ENCODE measurements at places on chromosomes 13 and 19.
A peak's percentile ranks its signal among the peaks of the same experiment; 100 is the strongest.

- no peak for DNase-seq
Measured at GRCh38 chr13:113616991-113617749, 32.6 kb downstream of the TFDP1 start.

DNA sequence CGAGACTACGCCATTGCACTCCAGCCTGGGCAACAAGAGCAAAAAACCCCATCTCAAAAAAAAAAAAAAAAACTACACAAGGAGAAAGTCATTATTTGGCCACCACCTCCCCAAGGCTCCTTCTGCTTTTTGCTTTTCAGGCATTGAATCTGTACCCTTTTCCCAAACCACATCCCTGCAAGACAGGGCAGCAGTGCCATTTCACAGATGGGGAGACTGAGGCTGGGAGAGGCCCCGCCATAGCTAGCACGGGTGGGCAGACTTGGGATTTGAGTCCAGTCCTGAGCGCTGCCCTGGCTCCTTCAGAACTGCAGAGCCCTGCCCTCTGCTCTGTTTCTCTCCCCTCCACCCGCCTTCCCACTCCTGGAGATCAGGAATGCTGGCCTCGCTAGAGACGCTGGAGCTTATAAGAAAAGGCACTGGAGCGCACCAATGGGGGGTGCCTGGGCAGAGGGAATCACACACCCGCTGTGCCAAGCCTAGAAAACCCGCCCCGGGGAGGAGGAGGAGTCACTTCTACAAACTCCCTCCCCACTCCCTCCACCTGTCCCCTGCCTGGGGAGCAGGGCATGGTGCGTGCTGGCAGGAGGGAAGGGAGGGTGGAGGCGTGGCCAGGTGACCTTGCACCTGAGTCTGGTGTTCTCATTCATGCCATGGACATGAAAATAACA lies 17.6 kb downstream of the TJP3 start:
- DNase-seq = no peak

DNA sequence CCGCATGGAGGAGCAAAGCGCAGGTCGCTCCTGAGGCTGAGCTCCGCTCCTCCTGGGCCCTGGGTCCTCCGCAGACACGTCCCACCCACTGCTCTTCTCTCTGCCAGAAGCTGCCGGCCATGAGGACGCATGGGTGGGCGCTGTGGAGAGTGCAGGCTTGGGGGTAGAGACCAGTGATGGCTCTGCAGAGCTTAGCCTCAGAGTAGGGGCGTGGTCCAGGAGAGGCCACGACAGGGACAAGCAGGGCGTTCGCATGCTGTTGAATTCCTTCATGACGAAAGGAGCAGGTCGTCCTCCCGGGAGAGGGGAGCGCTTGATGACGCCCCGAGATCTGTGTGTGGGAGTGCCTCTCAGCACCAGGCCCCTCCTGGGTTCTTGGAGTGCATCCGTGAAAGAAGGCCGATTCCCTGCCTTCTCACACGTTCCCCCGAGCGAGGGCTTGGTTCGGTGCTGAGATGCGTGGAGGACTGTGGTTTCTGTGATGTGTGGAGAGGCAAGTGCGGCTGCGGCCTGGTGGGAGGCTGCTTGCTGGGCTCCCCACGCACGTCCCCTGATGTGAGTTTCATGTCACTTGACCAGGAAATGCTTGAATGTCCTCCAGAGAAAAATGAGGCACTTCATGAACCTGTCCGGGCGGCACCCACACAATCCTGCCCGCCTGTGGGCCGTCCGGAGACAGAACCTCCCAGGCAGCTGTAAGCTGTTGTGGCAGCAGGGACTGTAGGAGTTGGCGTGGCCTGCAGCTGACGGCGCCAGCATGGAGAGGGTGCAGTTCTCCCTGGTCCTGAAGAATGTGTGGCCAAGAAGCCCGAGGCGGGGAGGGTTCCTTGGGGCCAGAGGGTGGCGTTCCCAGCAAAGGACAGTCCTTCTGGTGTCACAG lies 4.5 kb downstream of the SF3A2 start:
- no peak for DNase-seq

GRCh38 chr19:44557933-44558332 lies 28.5 kb upstream of the CEACAM20 start:
- DNase-seq = no peak

- DNase-seq = no peak
Measured at GRCh38 chr19:16402041-16402440, 69.7 kb downstream of the EPS15L1 start.

GRCh38 chr13:113806104-113806471 lies 47.1 kb downstream of the TMEM255B start:
- DNase-seq = no peak

GRCh38 chr19:46466536-46467196 lies 4.7 kb downstream of the PNMA8A start:
- DNase-seq = no peak

DNA sequence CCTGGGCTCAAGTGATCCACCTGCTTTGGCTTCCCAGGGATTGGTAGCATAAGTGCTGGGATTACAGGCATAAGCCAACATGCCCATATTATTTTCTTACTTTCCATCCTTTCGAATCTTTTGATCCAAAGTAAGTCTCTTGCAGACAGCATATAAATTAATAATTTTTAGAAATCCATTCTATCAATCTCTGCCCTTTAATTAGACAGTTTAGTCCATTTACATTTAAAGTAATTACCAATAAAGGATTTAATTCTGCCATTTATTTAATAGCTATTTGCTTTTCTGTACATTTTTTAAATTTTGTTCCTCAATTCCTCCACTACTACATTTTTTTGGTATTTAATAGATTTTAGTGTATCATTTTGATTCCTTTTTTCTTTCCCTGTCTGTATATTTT lies 7.3 kb upstream of the URI1 start:
- DNase-seq = no peak

DNA sequence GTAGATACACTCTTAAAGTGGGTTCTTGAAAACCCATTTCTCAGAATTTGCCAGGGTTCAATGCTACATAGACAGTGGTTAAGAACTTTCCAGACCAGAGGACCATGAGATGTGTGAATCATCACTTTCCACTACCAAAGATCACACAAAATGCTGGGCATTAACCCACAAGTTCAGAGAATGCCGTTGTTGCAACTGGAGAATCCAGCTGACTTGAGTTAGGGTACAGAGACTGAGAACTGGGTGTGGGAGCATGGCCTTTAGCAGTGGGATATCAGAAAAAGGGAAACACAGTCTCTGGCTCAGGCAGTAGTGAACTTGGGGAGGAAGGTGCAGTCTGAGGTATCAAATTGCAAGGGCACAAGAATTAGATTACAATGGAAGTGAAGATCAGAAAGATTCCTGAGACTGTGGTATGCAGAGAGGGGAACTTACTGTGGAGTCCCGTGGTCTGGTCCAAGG lies 51.5 kb upstream of the WDFY2 start:
- no peak for DNase-seq

- DNase-seq = no peak
Measured at GRCh38 chr19:6587093-6587820, 3.7 kb downstream of the CD70 start.

- peak; percentile 84 for DNase-seq
Measured at GRCh38 chr13:99176309-99177276, 24.1 kb upstream of the UBAC2 start.

DNA sequence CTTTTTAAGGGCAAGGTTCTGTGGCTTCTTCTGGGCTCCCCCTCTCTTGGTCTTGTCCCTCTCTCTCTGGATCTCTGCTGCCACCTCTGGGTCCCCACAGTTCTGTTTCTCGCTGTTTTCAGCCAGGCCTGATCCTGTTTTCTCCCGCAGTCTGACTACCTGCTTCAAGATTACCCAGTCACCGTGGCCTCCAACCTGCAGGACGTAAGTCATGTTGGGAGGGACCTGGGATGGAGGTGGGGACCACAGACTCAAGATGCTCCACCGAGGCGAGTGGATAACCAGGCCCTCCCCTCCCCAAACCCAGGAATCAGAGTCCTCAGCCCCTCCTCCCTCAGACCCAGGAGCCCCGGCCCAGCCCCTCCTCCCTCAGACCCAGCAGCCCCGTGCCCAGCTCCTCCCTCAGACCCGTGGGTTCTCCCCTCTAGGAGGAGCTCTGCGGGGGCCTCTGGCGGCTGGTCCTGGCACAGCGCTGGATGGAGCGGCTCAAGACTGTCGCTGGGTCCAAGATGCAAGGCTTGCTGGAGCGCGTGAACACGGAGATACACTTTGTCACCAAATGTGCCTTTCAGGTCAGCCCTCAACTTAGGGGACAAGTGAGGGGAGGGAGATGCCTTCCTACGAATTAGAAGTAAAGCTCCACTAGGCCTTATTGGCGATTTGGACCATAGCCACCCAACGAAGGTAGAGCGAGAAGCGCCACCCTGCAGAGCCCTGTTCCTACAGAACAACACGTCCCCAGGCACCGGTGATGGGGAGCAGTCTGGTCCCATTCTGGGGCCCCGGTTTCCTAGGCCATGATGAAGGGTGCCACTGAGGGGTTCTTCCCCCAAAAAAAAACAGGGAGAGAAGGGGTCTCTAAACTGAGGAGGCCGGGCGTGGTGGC lies 2.2 kb downstream of the FLT3LG start:
- peak; percentile 76 for DNase-seq

DNA sequence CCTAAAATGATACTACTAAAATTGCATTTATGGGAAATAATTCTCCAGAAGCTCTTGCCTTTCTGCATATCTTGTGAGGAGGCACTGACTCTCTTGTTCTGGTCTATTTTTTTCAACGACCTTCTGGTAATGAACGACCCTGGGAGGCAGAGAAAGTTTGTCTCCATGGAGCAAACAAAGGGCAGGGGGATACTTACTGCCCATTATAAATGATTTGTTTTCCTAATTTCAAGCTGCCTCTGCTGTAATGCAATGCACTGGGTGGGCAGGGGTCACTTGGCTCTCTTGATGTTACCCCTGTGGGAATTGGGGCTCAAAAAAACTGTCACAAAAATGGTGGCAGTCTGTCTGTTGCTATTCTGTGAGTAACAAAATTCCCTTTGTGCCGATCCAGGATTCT lies 643.2 kb downstream of the LIG4 start:
- no peak for DNase-seq

- peak; percentile 82 for DNase-seq
Measured at GRCh38 chr13:46184277-46184699, 2.3 kb upstream of the LCP1 start.

DNA sequence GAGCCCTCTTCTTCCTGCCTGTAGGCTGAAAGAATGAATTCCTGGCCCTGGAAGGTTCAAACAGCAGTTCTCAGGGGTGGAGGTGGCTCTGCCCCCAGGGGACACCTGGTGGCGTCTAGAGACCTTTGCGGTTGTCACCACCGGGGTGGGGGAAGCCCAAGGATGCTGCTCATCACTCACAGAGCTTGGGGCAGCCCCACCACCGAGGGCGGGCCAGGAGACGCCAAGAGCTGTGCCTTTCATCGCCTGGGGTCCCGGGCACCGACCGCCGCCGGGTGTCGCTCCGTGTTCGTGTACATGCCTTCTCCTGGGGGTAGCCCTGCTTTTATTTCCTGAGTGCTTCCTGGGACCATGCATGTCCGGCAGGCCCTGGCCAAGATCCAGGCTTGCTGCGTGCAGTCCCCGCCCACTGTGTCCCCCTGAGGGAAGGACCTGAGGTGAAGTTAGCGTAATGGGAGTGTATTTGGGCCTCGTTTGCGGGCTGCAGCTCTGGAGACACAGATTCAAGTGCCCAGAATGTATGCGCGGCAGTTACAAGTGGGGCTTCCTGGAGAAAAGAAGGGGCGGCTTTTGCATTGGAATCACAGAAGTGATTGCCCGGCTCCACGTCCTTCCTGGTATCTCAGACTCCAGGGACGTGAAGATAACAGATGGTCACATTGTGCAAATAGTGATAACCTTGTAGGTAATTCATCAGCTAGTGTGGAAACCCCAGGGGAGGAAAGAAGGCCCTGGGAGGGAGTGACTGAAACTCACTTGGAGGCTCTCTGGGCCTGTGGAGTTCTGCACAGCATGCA lies 7.8 kb downstream of the DOT1L start:
- DNase-seq = peak; percentile 84

Data from CD4-positive, alpha-beta T cell treated with Interleukin-10 for 1 hour (primary cell).